T-cell (primary cell): ENCODE measurements at places on chromosomes 11 and 22. TPM values are rescaled to one million over a fixed set of nuclear protein-coding genes. Genes with fewer than 3 reads are reported as not detected.
A peak's percentile ranks its signal among the peaks of the same experiment; 100 is the strongest.

GRCh38 chr11:106014620-106015019 lies 7.4 kb downstream of the MSANTD4 start:
- DNase-seq = no peak

DNA sequence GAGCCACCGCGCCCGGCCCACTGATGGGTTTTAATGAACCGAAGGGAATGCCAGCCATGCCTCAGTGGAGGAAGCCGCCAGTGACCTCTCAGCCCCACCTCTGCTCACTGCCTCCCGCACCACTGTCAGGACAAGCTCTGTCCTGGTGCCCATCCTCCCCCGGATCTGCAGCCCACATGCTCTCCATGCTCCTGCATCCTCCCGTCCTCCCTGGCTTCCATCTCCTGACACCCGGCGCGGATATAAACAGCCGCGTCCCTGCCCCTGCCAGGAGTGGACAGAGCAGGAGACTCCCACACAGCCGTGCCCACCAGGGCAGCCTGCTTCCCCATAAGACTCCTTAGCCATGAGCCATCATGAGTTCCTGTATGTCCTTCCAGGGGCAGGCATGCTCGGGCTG lies 26.9 kb downstream of the MACROD1 start:
- no peak for DNase-seq

DNA sequence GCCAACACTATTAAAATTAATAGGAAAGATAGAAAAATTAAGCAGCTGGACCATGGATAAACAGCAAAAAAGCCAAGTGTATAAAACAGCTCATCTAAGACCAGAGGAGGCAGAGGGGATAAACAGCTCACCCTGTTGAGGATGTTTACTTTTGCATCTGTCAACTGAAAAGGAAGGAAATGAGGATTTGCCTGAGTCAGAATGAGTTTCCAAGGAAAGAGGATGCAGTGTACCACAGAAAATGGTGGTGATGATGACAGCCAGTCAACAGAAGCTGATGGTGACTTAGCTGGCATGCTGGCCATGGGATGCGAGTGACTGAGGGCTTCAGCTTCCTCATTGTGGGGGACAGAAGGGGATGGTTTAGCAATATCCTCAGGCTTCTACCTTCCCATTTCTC lies 183.5 kb downstream of the KIRREL3 start:
- no peak for DNase-seq

DNA sequence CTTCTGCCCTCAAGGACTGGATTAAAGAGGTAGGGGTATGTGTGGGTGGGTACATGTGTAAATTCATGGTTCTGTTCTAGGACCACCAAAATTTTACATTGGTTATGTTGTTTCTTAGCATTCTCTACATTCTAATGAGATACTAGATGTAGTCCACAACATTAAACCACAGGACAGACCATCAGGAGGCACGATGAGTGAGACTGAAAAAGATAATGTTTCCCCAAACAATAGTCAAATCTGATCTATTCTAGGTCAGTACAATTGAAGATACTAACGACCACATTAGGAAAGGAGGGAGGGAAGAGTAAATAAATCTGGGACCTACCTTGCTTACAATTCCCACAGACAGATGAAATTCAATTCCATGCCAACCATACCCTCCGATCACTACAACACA lies 42.2 kb downstream of the MRTFA start:
- DNase-seq = no peak

DNA sequence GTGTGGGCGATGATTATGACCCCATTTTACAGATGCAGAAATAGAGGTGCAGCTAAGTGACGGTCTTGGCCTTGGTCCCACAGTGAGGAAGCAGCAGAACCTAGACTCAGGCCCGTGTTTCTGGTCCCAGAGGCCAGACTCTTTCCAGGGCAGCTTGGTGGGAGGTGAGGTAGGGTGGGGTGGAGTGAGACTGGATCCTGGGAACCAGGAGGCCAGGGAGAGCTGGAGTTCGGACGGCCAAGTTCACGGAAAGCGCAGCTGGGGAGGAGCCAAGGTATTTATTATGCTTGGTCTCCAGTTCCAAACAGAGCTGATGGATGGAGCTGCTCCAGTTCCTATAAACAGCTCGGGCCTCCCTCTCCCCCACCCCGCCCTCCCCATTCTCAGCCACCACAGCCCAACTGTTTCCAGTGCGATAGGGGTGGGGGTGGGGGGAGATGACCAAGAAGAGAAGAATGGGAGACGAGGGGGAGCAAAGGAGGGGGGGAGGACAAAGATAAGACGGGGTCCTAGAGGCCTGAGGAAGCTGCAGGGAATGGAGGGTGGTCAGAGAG lies 16.2 kb downstream of the LRRC32 start:
- no peak for DNase-seq

DNA sequence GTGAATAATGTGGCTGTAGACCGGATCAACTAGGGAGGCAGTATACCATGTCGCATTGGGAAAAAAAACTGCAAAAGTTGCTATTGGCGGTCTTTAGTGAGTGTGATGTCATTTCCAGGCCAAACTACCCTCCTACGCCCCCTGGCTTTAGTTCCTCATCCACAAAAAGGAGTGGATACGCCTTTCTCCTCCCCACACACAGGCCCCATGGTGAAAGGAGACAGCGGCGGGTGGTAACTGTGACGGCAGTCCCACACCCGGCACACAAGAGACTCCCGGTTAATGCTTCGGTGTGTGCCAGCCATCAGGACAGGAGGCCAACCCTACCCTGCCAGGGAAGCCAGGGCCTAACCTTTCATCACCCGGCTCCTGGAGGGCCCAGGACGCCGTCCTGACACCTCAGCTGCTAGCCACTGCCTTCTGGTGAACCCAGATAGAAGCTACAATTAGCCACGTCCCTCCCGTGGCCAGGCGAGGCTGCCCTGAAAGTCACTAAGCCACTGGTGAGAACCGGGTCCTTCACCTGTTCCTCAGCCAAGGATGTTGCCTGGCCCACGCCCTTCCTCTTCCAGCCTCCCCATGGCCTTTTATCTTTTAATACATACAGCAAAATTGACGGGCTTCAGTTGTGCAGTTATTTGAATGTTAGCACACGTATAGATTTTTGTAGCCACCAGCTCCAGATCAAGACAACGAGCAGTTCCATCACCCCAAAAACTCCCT lies 10.8 kb downstream of the TP53I11 start:
- no peak for DNase-seq

GRCh38 chr11:122248131-122248530 lies 132.1 kb upstream of the BLID start:
- DNase-seq = no peak

- DNase-seq = no peak
These were observed 77.7 kb downstream of the PTPRJ start for GRCh38 chr11:48058064-48058463.

DNA sequence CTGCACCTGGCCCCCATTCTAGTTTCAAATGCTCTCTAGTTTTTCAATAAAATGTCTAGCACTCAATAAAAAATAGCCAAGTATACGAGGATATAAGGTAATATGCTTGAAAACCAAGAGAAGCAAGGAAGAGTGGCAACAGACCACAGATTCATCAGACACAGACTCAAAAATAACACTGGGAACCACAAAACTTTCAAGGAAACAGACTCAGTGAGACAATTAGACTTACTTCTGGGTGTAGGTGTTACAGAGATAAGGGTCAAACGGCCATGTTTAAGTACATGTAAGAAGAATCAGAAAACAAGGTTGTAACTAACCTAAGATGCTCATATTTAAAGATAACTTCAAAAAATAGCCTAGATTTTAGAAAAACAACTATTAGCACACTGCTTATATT lies 67.0 kb downstream of the TRMU start:
- no peak for DNase-seq

GRCh38 chr22:43998679-43999264 lies 25.3 kb upstream of the PARVB start:
- no peak for DNase-seq

GRCh38 chr22:40218723-40219294 lies 41.1 kb downstream of the TNRC6B start:
- no peak for DNase-seq

GRCh38 chr11:73415854-73416615 lies 39.8 kb downstream of the RELT start:
- no peak for DNase-seq

- DNase-seq = no peak
These were observed 112.7 kb downstream of the TEAD1 start for GRCh38 chr11:12786891-12787290.

DNA sequence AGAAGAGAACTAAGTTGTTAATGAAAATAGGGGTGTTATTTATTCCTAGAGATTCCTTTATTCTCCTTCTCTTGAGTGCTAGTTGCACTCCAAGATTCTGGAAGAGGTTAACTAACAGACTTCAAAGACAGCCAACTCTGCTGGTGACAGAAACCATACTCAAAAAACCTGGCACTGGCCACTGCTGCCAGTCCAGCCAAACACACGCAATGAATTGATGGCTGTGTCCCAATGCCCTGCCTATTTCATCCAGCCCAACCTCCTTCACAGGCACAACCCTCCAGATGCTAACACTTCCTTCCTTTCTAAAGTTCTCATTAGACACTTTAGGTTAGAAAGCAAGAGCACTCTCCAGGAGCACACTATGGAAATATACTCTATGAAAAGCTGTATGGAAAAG lies 150.8 kb upstream of the C11orf58 start:
- DNase-seq = no peak

DNA sequence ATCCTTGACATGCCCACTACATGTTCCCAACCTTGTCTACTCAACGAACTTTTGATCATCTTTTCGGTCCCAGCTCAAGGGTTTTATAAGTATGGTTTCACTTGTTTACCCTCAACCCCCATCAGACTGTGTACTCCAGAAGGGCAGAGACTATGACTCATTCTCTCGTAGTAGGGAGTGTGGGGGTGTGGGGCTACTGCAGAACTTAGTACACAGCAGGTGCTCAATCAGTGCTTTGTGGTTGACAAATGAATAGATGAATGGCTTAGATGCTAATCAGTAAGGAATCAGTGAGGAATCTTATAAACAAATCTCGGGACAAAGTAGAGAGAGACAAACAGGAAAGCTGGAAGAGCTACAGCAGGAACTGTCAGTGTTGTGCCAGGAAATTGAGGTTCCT lies 151.7 kb upstream of the PLET1 start:
- no peak for DNase-seq

GRCh38 chr11:65927904-65928397 lies 8.7 kb downstream of the DRAP1 start:
- DNase-seq = peak; percentile 71

DNA sequence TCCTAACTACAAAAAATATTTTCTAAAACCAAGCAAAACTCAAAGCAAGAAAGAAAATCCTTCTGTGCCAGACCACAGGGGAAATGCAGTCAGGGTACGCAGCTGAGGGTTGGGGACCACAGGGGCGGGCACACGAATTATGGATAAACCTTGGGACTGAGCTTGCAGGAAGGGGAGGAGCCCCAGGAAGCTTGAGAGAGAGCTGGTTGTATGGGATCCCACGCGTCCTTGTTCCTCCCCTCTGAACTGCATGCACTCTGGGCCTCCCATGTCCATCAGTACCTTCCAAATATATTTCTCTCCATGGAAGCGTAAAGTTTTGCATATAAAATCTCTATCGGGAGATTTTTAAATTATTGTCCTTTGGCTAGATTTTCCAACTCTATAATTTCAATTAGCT lies 673.4 kb downstream of the TBC1D22A start:
- DNase-seq = no peak

DNA sequence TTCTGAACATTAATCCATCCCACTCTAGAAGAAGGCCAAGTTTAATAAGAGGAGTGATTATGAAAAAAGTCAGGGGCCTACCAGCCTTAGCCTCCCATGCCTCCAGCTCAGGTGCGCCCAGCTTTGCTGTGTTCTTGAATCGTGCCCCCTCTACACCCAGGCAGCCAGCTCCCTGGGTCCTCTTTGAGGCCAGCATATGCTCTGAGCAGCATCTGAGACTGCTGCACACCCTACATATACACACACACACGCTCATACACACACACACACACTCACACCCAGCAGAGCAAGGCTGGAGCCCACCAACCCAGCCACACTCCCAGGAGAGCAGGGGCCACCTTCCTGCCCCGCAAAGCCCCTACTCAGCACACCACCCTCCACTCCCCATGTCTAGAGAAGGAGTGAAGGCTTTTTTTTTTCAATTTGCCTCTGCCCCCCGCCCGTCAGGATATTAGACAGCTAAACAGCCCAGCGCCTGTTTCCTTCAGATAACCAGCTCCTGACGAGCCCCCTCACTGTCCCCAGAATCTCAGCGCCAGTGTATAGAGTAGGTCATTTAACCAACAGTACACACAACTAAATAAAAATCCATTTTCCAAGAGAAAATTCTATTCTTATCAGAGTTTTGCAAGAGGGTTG lies 121.6 kb downstream of the BUD13 start:
- DNase-seq = no peak

- no peak for DNase-seq
These were observed 80.2 kb downstream of the PRR5L start for GRCh38 chr11:36376009-36376887.

GRCh38 chr22:20967697-20968211 lies 699 bp downstream of the AIFM3 start:
- DNase-seq = no peak

- no peak for DNase-seq
These were observed at the start of gene RAG2 for GRCh38 chr11:36598051-36598450. TSS of gene RAG2 (minus strand) at chr11:36598236. CDS start at chr11:36594168, 4,068 bp downstream.

DNA sequence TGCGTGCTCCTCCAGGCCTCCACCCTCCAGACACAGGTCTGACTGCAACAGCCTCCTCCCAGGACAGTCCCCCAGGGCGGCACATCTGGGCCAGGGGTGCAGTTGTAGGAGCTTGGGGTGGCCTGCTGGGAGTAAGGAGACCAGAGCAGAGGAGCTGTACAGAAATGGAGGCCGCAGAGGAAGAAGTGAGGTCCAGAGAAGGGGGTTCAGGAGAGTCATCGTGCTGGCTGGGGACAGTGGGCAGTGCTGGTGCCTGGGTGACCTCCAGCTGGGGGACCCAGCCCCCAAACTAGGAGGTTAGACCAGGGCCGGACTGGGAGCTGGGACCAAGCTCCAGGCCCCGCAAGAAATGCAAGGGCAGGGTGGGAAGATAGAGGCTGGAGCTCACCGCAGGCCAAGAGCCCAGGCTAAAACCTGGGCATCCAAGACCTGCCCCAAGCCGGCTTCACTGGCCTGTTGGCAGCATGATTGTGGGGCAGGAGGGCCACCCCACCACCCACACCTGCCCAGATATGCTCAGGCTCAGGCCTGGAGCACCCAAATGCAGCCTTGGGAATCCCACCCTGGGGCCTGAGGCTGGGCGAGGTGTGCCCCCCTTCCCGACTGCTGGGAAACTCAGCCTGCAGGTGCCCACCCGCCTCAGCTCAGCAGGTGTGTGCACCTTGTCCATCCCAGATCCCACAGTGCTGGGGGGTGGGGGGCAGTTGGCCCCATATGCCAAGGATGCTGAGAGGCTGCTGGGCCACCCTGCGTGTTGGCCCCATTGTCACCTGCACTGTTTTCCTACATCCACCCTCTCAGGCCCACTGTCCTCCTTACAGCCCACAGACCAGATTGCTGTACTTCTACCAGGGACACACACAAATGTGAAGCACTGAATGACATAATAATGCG lies 96.9 kb downstream of the MORC2 start:
- no peak for DNase-seq

The NEFH gene
- total RNA-seq = 0.47 TPM

The KRTAP5-9 gene
- total RNA-seq = not detected

The OR5T1 gene
- total RNA-seq = not detected

The DRD4 gene
- 0.98 TPM for total RNA-seq

The MYBPC3 gene
- total RNA-seq = not detected

The OR8D4 gene
- not detected for total RNA-seq

The GLB1L3 gene
- 1.9 TPM for total RNA-seq

The SLC25A18 gene
- total RNA-seq = not detected

The IL10RA gene
- 404 TPM for total RNA-seq

The GPR83 gene
- 0.16 TPM for total RNA-seq

The SCARF2 gene
- total RNA-seq = 3.1 TPM

The OR51B5 gene
- 0.45 TPM for total RNA-seq

The ACTN3 gene
- 0.19 TPM for total RNA-seq

The NCF4 gene
- 16.1 TPM for total RNA-seq

The SEC14L6 gene
- total RNA-seq = not detected

The ZNF215 gene
- total RNA-seq = 0.15 TPM

The ANGPTL5 gene
- total RNA-seq = not detected
